IMR-90 (cell line): ENCODE measurements at places on chromosomes 6 and 20.
A peak's percentile ranks its signal among the peaks of the same experiment; 100 is the strongest.

DNA sequence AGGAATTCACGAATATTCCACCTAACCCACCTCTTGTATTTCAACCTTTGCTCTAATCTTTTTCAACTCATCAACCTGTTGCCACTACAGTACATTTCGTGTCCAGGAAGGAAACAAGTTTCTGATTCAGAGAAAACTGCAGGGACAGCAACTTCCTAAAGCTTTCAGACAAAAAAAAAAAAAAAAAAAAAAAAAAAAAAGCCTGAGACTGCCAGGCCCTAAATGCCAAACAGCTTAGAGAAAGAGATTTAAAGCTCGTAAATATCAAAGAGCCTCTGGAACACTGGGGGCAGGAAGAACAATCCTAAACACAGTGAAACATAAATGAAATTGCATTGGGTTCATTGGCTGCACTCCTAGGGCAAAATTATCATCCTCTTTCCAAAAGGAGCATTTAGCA, 411.2 kb upstream of the SPTLC3 start:
- H3K4me3 ChIP-seq = no peak overlapping the region
- H3K27me3 ChIP-seq = no peaks in the 10 kb centered on the region
- H3K4me1 ChIP-seq = no peaks in the 10 kb centered on the region
- no peaks in the 10 kb centered on the region for H3K36me3 ChIP-seq

- H3K27me3 ChIP-seq = no peaks in the 10 kb centered on the region
- no peak overlapping the region for H3K4me3 ChIP-seq
- H3K4me1 ChIP-seq = no peaks in the 10 kb centered on the region
- H3K27ac ChIP-seq = no peak overlapping the region
- H3K36me3 ChIP-seq = peaks cover 51% of the 10 kb centered on the region
These were observed 52.4 kb upstream of the LYRM2 start for GRCh38 chr6:89690944-89691324.

DNA sequence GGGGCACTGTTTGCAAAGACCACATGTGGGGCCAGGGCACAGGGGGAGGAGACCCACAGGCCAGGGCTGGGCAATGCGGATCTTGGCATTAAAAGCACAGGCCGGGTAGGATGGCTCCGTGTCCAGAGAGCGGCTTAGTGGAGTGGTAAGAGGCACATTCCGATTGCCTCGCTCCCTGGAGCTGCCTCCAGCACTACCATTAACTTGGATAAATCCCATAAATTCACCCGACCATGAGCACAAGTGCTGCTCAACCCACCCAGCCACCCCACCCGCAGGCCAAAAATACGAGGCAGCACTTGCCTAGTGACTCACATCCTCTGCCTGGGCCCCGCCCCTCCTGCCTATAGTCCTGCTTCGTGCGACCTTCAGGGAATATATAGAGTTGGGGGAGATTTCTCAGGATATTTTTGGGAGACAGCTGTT, 67.5 kb upstream of the QKI start:
- H3K27ac ChIP-seq = no peak overlapping the region
- no peak for DNase-seq
- no peaks in the 10 kb centered on the region for H3K36me3 ChIP-seq
- H3K4me3 ChIP-seq = no peak overlapping the region
- H3K4me1 ChIP-seq = no peaks in the 10 kb centered on the region
- H3K27me3 ChIP-seq = no peaks in the 10 kb centered on the region

DNA sequence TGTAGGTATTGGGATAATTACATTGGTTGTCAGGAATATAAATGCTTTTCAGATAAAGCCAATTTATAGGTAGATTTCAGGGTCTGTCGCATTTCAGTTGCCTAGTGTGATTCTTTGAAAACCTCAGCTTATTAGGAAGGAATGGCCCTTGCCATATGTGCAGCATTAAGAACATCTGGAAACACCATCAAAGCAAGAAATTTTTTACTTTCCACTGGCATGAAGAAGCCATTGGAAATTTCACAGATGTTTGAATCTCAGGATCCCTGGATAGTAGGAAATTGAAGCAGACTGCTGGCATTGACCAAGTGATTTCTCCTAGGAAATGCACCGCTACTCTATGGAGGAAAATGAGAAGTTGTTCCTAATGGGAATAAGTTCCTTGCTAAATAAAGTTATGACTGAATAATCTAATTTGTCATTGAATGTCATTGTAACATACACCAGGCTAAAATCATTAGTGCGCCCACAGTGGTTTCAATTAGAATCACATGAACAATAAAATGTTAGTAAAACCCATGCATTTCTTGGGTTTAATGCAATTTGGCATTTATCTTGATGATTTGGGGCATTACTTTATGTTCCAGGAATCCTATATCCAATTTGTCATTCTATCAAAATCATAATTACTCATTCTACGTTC, 950.1 kb downstream of the EPHA7 start:
- no peak for DNase-seq
- H3K4me1 ChIP-seq = no peaks in the 10 kb centered on the region
- H3K4me3 ChIP-seq = no peak overlapping the region
- no peaks in the 10 kb centered on the region for H3K27me3 ChIP-seq

DNA sequence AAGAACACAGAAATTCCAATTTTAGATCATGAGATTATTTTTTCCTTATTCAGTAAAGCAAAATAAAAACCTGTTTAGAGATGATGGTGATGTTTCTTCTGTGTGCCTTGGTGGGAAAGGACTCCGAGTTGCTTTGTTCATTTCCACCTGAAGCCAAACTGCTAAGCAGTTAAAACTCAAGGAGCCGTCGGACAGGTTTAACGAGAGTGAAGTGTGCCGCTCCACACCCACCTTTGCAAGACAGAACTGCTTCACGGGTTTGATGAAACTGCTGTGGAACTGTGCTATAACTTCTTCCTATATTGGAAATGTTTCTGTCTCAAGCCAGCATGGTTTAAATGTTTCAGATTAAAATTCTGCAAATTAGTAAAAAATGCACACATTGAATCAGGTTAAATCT, 9.2 kb upstream of the DSP start:
- no peak for DNase-seq
- H3K4me3 ChIP-seq = no peak overlapping the region
- H3K27ac ChIP-seq = no peak overlapping the region
- H3K36me3 ChIP-seq = no peaks in the 10 kb centered on the region
- H3K4me1 ChIP-seq = peaks cover 7% of the 10 kb centered on the region; the same call in 1 of the 2 replicates

DNA sequence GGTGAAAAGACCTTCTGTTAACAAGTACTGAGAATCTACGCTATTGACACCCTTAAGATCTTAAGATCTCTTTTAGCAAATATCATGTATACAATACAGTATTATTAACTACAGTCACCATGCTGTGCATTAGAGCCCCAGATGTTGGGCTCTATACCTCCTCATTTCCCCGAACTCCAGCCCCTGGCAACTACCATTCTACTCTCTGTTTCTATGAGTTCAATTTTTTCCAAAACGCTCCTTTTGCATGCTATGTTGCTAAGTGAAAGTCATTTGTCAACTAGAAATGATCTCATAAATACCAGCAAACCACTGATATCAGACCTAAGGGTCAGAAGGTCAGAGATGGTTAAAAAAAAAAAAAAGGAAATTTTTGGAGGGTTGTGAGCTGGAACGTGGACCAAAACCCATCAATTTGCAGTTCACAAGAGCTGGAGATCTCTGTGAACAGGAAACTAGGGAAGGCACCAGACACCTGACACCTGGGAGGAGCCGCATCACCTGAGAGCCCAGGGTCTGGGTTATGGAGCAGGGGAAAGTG, 122.0 kb upstream of the KCNK16 start:
- no peaks in the 10 kb centered on the region for H3K27me3 ChIP-seq
- no peaks in the 10 kb centered on the region for H3K36me3 ChIP-seq
- H3K27ac ChIP-seq = no peak overlapping the region
- no peaks in the 10 kb centered on the region for H3K4me1 ChIP-seq

GRCh38 chr20:21101453-21101931, 4.7 kb downstream of the LINC00237 start:
- peaks cover 87% of the 10 kb centered on the region for H3K27me3 ChIP-seq
- no peak overlapping the region; the same call in 1 of the 2 replicates for H3K4me3 ChIP-seq
- H3K4me1 ChIP-seq = peaks cover 5% of the 10 kb centered on the region; the same call in 1 of the 2 replicates
- no peak overlapping the region for H3K27ac ChIP-seq
- DNase-seq = no peak

DNA sequence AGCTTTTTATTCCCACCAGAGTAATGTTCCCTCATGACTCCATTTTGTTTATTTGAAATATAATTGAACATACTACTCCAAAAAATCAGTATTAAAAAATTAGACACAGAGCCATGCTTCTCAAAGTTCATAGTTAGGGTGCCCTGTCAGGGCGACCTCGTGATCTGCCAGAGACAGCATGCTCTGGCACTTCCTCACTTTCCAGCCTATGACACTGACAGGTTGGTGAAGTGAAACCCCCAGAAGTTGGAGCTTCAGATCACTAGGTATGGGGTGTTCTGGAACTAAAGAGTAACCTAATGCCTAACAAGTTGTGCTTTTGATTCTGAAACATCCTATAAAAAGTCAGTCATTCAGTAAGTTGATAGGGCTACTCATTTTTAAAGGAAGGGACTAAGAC, 93.0 kb downstream of the TBC1D7 start:
- peaks cover 1% of the 10 kb centered on the region; the same call in 1 of the 2 replicates for H3K27me3 ChIP-seq
- H3K4me3 ChIP-seq = no peak overlapping the region
- H3K4me1 ChIP-seq = no peaks in the 10 kb centered on the region
- no peaks in the 10 kb centered on the region for H3K36me3 ChIP-seq

DNA sequence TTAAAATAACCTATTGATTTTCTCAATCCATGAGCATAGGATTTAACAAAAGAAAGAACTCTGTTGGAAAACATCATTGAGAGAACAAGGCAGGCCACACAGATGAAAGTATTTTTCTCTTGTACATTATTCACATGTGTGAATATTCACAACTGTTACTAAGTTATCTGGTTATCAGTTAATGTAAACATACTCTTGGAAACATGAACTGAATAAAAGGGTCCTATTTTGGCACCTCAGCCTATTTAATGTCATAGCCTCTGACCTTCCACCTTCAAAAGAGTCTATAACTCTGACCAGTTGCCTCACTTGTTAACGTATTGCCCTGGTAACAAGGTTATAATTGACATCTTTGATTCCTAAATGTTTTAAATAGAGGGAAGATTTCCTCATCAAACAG, 8.1 kb downstream of the SYCP2 start:
- no peak overlapping the region for H3K27ac ChIP-seq
- H3K27me3 ChIP-seq = no peaks in the 10 kb centered on the region
- no peak overlapping the region for H3K4me3 ChIP-seq
- DNase-seq = no peak
- no peaks in the 10 kb centered on the region for H3K4me1 ChIP-seq

GRCh38 chr20:60013296-60014139, 55.3 kb downstream of the CDH26 start:
- H3K36me3 ChIP-seq = no peaks in the 10 kb centered on the region
- H3K4me3 ChIP-seq = no peak overlapping the region
- no peak overlapping the region for H3K27ac ChIP-seq
- H3K27me3 ChIP-seq = peaks cover 8% of the 10 kb centered on the region

GRCh38 chr6:39062014-39062740, 13.6 kb downstream of the GLP1R start:
- no peak overlapping the region for H3K27ac ChIP-seq
- DNase-seq = no peak
- no peaks in the 10 kb centered on the region for H3K36me3 ChIP-seq
- no peak overlapping the region for H3K4me3 ChIP-seq
- H3K4me1 ChIP-seq = no peaks in the 10 kb centered on the region

- H3K4me3 ChIP-seq = no peak overlapping the region
- H3K27ac ChIP-seq = no peak overlapping the region
- H3K27me3 ChIP-seq = no peaks in the 10 kb centered on the region
These were observed 432.8 kb downstream of the CDC5L start for GRCh38 chr6:44820321-44820720.

DNA sequence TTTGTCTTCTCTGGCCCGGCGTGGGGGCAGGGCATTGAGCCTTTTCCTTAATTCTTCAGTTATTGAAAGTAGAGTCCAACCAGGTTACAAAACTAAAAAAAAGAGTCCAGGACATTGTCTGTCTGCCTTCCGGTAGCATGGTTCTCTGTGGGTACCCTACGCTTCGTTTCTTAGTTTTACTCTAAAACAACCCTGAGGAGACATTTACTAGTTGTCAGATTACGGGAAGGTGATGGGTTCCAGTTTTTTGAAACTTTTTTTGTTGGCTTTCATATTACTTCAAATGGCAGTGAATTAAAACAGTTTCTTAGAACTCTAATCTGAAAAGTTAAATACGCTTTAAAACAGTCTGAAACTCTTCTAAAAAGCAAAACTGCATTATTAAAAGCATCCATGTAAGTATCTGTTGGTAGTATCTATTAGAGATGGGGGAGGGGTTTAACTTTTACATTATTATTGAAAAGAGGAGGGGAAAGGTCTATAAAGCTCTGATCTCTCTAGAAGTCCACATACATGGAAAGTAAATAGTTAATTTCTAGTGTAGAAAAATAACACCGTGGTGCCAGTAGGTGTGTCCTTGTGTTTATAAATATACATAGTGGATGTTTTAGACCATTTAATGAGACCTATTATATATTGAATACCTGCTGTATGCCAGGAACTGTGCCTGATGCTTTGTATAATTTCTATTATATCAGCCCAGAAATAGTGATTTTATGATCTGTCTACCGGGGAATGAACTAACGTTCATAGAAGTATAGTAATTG, 2.2 kb downstream of the BICRAL start:
- peak overlapping the region; percentile 96 for H3K4me3 ChIP-seq
- H3K27me3 ChIP-seq = no peaks in the 10 kb centered on the region
- H3K27ac ChIP-seq = peak overlapping the region; percentile 98
- H3K36me3 ChIP-seq = peaks cover 3% of the 10 kb centered on the region; the same call in 1 of the 2 replicates
- peaks cover 7% of the 10 kb centered on the region for H3K4me1 ChIP-seq

GRCh38 chr6:158002951-158003853, 21.5 kb downstream of the SYNJ2 start:
- no peak overlapping the region for H3K4me3 ChIP-seq
- peak; percentile 81 for DNase-seq
- no peaks in the 10 kb centered on the region for H3K27me3 ChIP-seq
- H3K4me1 ChIP-seq = peaks cover 39% of the 10 kb centered on the region
- H3K36me3 ChIP-seq = peaks cover 2% of the 10 kb centered on the region; the same call in 1 of the 2 replicates

DNA sequence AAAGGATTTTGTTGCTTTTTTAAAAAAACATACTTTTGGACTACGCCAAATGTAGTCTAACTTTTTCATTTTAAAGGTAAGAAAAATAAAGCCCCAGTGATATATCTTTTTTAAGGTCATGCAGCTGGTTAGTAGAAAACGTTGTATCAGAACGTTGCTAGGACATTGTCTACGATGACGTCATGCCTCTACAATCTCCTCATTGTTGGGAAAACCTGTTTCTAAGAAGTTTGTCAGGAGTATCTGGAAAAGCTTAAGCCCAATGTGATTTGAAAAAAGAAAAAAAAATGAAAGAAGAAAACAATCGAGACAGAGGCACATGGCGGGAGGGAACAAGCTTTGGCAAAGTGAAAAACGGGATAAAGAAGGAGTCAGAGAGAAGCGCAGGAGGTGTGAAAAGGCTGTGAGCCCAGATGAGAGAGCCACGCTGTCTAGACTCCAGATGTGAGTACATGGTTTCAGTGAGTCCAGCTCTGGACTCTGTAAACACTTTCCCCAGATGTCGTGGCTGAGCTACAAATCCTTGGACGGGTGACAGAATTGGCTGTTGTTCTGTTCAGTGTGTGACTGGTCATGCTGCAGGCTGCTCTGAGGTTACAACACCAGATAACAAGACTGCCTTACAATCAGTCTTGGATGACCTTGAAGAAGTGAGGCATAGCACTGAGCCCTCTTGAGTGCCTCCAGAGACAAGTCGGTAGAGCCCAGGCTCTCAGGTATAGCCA, 656.7 kb upstream of the ID4 start:
- no peaks in the 10 kb centered on the region for H3K4me1 ChIP-seq
- H3K4me3 ChIP-seq = no peak overlapping the region
- H3K36me3 ChIP-seq = no peaks in the 10 kb centered on the region

GRCh38 chr6:134802426-134803058, 147.4 kb downstream of the ALDH8A1 start:
- no peak overlapping the region for H3K4me3 ChIP-seq
- DNase-seq = peak; percentile 59
- no peak overlapping the region for H3K27ac ChIP-seq
- H3K4me1 ChIP-seq = peaks cover 11% of the 10 kb centered on the region
- no peaks in the 10 kb centered on the region for H3K36me3 ChIP-seq

GRCh38 chr20:45907219-45907948, 4.6 kb downstream of the PLTP start:
- H3K36me3 ChIP-seq = peaks cover 30% of the 10 kb centered on the region; the same call in 1 of the 2 replicates
- H3K27me3 ChIP-seq = no peaks in the 10 kb centered on the region
- H3K4me3 ChIP-seq = no peak overlapping the region
